NCI-H1436 (cell line): ENCODE measurements at places on chromosomes 13 and 19.

GRCh38 chr13:31756346-31756745 is 17.0 kb downstream of the RXFP2 start:
- no peak for DNase-seq

GRCh38 chr13:94139393-94139995 is 340.0 kb downstream of the DCT start:
- no peak for DNase-seq

GRCh38 chr19:33063753-33064457 is 783 bp downstream of the RHPN2 start:
- no peak for DNase-seq

GRCh38 chr13:92963029-92963428 is 263.6 kb upstream of the GPC6 start:
- DNase-seq: no peak

DNA sequence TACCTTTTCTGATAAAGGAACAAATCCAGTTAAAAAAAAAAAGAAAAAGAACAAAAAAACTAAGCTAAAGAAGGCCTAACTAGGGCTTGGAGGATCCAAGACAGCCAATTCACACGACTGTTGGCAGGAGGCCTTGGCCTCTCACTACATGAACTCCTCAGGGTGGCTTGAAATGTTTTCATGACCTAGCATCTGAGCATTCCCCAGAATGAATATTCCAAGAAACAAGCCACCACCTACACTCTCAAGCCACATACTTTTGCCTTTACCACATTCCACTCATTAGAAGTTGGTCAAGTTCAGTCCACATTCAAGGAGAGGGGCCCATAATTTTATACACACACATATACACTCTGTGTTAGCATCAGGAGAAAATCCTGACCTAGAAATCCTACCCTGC is 97.6 kb upstream of the SIAH3 start:
- DNase-seq: no peak

DNA sequence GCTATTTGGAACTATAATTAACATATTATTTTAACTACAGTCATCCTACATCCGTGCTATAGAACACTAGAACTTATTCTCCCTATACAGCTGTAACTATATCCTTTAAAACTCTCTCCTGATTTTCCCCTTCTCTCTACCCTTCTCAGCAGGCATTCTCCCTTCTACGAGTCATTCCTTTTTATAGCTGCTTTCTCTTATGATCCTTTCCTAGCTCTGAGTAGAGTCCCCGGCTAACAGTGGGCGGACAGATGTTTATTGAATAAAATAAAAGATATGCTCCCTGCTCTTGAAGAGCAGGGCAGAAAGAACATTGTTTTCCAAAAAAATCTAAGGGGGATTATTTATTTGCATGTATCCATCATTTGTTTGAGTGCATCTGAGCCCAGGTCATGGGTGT is 246.5 kb upstream of the TMTC4 start:
- DNase-seq: no peak

- no peak for DNase-seq
Measured at GRCh38 chr13:85525411-85525810, 273.8 kb downstream of the SLITRK6 start.

- no peak for DNase-seq
Measured at GRCh38 chr19:2634960-2635359, 67.5 kb downstream of the GNG7 start.

DNA sequence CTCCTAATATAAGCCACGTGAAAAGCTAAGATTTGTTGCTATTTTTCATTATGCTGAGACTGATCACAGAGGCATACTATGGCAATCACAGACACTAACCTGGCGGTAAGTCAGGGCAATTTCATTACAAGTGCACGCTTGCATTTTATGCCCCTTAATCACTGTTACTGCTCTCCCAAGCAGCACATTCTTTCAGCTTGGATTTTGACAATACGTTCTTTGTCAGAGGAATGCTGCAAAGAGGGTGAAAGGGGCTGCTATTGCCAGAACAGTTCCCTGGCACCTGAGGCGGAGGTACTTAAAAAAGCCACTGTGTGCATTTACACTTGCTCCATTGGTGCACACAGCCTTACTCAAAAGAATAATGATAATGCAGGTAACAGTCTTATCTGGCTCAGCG is 346.6 kb downstream of the RFC3 start:
- no peak for DNase-seq

DNA sequence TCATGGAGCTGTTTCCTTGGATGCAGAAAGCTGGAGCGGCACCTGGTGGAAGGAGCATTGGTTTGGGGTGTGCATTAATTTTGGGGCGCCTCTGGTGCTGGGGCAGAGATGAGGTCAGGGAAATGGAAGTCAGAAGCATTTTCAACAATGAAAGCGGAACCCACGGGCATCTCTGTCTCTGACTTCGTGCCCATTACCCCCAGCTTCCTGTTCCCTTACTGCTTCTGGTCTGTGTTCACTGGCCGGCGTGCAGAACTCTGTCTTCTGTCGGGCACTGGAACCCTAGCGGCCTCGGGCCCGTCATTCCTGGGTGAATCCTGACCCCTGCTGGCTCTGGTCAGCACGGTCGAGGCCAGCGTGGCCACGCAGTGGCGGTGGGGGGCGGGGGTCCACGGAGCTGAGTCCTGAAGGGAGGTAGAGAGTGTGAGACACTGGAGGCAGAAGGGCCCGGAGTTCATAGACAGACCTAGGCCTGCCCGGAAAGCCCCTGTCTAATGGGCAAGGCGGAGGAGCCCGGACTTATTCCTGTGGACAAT is 7.9 kb upstream of the LINGO3 start:
- no peak for DNase-seq

DNA sequence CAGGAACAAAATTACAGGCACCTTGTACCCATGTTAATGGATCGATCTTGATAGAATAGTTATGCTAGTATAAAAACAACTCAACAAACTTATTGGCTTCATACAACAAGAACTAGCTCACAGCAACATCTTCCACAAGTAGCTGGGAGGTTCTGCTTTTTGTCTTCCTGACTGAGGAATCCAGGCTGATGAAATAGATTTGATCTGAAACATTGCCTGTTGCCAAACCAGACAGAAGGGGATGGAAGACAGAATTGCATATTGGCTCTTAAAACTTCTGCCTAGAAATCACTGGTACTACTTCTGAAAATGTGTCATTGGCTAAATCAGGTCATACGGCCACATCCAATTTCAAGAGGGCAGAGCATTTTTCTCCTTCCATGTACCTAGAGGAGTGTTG is 267.3 kb downstream of the RFC3 start:
- DNase-seq: no peak

GRCh38 chr13:38415233-38415632 is 65.6 kb downstream of the UFM1 start:
- DNase-seq: no peak

DNA sequence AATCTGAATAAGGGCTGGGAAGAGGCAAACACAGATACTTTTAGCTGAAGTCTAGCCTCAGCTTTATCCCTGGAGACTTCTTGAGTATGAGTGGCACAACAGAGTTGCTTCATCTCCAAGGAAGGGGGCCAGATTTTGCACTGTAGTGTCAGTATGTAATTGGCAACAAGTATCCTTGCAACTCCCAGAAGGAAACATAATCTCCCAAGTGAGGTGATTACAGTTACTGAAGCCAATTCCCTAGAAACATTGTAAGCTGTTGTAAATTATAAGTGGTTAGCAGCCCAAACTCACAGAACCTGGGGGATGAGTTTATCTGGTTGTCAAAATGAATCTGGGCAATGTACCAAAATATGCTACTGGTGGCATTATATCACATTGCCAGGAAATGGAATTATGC is 2065.7 kb upstream of the PCDH20 start:
- no peak for DNase-seq

DNA sequence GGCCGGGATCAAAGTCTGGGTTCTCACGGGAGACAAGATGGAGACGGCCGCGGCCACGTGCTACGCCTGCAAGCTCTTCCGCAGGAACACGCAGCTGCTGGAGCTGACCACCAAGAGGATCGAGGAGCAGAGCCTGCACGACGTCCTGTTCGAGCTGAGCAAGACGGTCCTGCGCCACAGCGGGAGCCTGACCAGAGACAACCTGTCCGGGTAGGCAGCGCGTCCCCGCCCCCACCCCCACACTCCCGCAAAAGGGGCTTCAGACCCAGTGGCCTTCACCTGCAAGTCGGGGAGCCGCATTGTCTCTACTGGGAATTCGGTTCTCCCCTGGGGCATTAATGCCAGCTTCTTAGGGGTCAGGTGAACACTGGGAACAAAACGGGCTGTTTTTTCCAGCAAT is 114.7 kb upstream of the MCF2L start:
- no peak for DNase-seq

DNA sequence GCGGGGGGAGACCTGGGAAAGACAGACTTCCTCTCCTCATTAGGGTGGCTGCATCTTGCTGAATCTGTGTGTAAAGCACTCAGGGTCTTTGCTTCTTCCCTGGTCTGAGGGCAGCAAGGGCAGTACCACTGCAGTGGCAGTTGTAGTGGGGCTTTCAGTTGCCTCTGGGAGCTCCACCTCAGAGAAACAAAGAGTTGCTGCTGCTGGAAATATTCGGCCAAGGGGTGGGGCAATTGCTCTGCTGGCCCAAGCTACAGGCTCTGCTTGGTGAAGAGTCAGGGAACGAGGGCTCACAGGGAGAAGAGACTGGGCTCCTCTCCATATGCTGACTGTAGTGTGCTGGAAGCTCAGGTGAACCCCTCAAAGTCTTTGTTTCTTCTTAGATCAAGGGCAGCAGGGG is 52.5 kb downstream of the POSTN start:
- no peak for DNase-seq

DNA sequence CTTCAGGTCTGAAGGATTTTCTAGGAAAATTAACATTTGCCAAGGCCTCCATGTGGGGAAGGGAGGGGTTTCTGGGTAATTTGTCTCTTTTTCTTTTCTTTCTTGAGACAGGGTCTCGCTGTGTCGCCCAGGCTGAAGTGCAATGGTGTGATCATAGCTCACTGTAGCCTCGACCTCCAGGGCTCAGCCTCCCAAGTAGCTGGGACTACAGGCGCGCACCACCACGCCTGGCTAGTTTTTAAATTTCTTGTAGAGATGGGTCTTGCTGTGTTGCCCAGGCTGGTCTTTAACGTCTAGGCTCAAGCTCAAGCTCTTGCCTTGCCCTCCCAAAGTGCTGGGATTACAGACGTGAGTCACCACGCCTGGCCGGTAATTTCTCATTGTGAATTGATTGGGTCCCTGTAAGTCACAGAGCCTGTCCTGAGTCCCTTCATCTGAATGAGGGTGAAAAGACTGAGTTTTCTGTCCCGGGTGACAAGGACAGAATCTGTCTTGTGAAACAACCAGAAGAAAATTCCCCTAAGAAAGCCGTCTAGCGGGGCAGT is 10.0 kb upstream of the SPC24 start:
- no peak for DNase-seq

DNA sequence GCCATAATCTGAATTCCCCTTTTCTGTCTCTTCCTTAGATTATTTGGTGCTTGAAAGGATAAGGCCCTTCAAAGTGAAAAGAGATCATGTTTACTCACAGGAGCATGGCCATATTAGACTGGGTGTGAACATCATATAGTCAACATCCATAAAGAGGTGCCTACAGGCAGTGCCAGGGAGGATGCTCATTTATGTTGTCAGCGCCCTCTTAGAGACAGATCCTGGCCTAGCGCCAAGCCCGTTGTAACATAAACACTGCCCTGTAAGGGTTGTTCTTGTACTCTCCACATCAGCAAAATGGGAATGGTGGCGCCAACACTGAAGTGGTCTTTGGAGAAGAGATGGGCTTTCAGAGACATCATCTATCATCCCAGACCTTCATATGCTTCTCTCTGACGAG is 16.1 kb downstream of the PCDH8 start:
- peak; percentile 21 for DNase-seq

GRCh38 chr13:41065078-41065477 is 3.8 kb downstream of the WBP4 start:
- no peak for DNase-seq

GRCh38 chr19:17365361-17365760 is 11.8 kb downstream of the PLVAP start:
- DNase-seq: no peak

- DNase-seq: no peak
Measured at GRCh38 chr19:33712268-33712667, 84.4 kb upstream of the KCTD15 start.

DNA sequence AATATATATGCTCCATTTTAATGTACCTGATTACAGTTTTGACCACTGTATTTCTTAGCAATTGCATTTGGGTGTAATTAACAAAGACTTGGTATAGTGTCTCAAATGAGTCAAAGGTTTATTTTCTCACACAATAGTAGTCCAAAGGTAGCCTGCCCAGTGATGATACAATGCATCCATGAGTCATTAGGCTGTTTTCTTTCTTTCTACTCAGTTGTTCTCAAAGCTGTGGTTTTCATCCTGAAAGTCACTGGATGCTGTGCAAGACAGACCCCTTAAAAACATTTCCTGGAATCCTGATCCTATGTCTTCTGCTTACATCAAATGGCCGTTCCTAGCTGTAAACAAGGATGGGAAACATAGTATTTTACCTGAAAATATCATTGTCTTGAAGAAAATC is 651.2 kb upstream of the MIR17HG start:
- no peak for DNase-seq

DNA sequence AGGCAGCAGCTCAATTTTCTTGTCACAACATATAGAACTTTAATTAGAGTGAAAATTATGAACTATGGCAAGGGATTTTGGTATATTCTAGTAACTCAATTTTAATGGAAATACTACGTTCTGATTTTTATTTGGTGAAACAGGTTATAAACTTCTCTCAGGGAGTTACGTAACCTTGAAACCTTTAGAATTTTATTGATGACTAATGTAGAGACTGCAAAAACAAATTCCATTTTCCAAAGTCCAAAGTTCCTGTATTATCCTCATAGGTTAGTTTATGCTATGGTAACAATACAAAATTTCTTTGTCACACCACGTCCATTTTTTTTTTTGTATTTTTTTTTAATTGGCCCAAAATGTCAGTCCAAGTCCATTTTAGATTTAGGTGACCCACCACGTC is 185.7 kb downstream of the KLF5 start:
- DNase-seq: no peak

GRCh38 chr19:677201-677600 is 1.0 kb downstream of the FSTL3 start:
- DNase-seq: no peak

GRCh38 chr19:18433015-18433691 is 4.8 kb downstream of the ISYNA1 start:
- no peak for DNase-seq

DNA sequence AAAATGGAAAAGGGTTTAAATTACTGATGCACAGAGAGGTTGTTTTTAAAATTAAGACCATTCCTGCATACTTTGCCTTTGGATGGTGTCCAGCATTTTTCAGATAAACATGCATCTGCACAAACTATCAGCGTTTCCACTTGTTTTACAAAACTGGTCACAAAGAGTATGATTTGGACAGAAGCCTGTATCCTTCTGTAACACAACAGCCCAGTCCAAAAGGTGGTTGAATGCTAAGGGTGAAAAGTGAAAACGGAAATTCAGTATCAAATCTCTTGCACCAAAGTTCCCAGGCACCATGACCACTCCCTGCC is 21.7 kb upstream of the DOCK9 start:
- DNase-seq: no peak
